Hepatic stellate cell (primary cell): ENCODE measurements at places on chromosomes 3 and 15.

GRCh38 chr15:77097248-77097721 lies 26.4 kb upstream of the TSPAN3 start:
- no peak for DNase-seq

GRCh38 chr3:4850928-4851265 lies 128.3 kb upstream of the BHLHE40 start:
- DNase-seq, result no peak

- DNase-seq, result no peak
These were observed 933.1 kb downstream of the EPHA3 start for GRCh38 chr3:90040554-90040953.

DNA sequence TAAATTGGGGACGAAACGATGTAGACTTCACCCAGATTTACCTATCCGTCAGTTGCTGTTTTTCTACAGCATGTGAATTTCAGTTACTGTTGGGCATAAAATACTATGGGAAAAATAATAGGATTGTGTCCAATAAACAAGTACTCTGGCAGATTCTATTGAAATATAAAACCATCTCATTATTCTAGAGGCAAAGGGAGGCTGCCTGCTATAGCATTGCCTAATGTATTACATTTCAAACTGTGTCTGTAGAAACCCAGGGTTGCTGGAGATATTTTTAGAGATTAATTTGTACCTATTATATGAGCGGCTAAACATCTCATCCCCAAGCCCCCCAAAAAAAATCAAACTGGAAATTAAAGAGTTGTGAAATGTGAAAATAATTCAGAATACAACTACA lies 159.6 kb upstream of the IL12A start:
- no peak for DNase-seq

DNA sequence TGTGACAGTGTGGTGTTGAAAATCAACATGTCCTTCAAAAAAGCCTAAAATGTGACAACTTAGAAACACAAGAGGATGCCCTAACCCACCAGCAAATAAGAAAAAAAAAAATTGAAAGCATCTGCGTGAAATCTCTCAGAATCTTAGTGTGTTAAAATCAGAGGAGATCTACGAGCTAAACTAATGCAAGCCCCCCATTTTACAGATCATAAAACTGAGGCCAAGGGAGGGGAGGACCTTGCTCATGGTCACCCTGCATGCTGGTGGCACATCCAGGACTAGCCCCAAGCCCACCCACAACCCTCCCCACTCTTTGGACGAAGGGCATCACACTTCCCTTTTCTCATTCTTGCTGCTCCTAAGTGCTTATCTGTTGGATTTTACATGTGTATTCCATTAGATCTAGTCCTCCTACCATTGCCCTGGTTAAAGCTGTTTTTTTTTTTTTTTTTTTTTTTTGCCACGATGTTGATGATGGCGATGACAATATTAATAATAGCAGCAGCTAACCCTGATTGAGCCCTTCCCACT lies 29.1 kb upstream of the NOX5 start:
- DNase-seq, result no peak

DNA sequence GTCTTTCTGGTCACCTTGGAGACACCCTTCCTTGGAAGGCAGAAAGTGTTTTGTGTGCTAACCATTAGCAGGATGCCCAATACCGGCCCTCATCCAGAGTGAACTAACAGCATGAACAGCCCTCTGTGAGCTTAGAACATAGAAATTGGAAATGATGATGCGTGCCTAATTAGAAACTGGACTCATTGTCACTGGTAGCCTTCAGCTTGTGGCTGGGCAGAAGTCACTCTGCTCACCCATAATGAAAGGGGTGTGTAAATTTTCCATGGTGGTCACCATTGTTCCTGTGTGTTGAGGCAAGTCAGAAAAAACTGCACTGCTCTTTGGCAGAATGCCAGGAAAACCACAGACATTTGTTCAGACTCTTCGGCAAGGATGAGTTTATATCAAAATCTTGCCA lies 74.7 kb upstream of the CNTN4 start:
- DNase-seq, result no peak

- DNase-seq, result no peak
These were observed 683.5 kb downstream of the NR2F2 start for GRCh38 chr15:97014001-97014400.

DNA sequence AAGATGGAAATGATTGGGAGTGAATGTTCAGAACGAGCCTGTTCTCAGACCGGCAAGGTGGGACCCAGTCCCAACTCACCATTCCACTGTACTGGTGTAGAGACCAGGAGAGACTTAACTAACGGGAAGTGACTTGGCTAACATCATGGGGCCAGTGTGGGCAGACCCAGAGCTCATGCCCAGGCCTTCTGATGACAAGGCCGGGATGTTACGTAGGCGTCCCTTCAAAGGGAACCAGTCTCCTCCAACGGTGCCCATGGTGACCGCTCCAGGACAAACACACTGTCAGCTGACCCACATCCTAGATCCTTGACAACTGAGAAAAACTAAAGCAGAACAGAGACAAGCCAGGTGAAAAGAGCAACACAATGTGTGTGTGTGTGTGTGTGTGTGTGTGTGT lies 128.4 kb upstream of the HACD2 start:
- DNase-seq, result no peak

DNA sequence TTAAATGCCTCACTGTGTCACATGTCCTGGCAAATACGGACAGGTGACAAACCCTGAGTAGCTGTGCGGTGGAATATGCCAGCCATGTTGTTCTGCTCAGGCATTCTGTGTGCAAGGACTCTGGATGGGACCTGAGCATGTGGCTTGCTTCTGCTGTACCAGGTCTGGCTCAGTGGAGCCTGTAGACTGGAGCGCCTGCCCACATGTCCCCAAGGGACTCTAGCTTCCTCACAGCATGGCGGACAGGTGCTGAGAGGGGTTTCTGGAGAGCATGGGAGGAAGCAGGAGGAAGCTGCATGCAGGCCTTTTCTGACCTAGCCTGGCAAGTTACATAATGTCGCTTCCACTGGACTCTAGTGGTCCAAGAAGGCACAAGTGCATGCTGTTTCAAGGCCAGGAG lies 96.3 kb downstream of the PLXNA1 start:
- no peak for DNase-seq

DNA sequence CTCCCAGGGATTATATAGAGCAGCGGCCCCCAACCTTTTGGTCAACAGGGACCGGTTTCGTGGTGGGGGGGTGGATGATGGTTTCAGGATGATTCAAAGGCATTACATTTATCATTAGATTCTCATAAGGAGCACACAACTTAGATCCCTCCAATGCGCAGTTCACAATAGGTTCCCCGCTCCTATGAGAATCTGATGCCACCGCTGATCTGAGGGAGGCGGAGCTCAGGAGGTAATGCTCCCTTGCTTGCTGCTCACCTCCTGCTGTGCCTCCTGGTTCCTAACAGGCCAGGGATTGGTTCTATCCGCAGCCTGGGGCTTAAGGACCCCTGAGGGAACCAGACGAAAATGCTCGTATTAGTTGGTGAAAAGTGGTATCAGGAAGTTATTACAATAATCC lies 1.3 kb upstream of the HACD2 start:
- peak; percentile 7 for DNase-seq

DNA sequence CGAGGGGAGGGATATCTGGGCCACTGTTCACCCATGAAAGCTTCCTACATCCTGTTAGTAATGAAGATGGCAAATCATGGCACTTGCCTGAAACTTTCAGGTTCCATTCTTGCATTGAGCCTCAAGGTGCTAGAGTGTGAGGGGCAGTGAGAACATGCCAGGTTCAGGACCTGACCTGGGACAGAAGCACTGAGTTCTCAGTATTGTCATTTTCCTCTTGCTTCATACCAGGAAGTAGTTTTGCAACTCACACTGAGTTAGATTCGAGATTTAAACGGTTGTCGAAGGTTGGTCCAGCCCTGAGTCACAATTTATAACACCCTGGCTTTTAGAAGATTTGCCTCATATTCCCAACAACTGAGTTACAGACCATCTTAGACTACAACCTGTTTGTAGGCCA lies 11.8 kb upstream of the MEIS2 start:
- no peak for DNase-seq

DNA sequence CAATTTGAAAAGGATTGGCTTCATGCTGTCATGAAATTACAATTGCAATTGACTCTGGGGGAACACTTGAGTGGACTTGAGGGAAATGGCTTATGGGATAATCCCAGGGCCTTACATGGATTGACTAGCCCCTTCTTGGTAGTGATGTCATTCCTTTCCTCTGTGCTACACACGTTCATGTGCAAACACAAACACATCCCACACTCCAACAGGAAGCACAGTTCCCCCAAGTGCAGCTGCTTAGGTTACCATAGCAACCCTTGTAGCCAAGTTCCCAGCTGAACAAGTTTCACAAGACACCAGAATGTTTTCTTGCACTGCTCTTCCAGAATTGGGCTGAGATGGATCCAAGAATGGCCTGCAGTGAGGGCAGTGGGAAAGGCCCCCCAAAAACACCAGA lies 217.0 kb downstream of the ZNF621 start:
- no peak for DNase-seq

DNA sequence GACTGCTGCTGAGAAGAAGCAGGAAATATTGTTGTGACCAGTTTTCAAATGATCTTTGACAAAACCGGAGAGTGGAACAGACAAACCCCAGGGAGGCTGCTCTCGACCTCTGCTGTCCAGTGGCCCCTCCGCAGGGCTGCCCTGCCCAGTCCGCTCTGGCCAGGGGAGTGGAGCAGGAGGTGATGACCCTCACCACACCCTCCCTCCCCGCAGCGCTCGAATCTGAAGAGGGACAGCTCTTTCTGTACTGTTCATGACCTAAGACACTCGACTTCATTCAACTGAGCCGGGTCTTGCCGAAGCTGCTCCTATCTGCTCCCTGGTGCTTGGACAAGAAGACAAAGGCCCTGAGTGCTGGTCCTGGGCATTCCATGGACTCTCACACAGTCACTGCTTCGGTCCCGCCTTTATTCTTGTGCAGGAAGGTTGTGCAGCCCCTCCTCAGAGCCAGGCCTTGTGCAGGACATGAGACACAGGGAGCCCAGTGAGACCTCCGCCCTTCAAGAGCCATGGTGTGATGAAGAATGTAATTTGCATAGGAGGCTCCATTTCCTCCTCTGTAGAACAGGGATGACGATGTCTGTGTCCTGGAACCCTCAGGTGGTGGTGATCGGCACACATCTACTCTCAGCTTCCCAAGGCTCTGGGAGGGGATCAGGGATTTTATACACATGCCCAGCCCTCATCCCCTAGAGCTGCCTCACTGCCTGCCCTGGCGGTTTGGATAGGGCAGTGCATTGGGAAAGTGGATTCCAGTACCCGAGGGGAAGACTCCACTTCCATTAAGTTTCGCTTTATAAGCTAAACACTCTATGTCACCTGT lies 97.1 kb upstream of the PRR20G start:
- no peak for DNase-seq

- DNase-seq, result no peak
These were observed 88.6 kb upstream of the RASGRF1 start for GRCh38 chr15:79179108-79179561.

- DNase-seq, result no peak
These were observed 341.7 kb downstream of the CLSTN2 start for GRCh38 chr3:140276703-140277102.

DNA sequence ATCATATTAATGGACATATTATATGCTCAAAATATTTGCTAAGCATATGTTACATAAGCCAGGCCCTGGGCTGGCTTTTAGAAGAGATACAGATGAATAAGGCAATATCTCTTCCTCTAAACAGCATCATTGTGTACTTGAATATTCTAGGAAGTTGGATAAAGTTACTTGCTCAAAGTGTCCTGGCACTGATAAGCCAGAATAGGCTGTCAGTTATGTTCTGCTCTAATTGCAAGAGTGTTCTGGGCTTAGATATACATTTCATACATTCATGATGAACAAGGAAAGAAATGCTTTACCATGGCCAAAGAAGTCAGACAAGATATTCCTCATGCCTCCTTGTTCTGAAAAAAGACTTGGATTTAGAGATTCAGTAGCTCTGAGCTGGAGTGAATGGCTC lies 40.7 kb downstream of the KBTBD12 start:
- DNase-seq, result no peak

DNA sequence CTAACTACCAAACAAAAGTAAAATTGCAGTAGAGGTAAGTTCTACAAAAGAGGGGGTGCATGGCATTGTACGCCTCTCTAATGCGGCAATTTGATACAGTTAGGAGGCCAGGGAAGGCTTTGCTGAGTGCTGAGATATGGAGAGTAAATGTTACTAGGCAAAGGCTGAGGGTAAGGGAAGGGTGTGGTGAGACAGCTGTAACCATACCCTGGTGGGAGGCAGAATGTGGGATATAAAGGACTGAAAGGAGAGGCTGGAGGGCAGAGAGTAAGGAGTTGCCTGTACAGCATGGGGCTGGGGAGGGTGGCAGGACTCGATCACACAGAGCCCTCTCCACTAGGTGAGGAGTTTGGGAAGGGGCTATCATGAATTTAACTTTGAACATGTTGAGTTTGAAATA lies 106.3 kb downstream of the PDCD6IP start:
- DNase-seq, result no peak

DNA sequence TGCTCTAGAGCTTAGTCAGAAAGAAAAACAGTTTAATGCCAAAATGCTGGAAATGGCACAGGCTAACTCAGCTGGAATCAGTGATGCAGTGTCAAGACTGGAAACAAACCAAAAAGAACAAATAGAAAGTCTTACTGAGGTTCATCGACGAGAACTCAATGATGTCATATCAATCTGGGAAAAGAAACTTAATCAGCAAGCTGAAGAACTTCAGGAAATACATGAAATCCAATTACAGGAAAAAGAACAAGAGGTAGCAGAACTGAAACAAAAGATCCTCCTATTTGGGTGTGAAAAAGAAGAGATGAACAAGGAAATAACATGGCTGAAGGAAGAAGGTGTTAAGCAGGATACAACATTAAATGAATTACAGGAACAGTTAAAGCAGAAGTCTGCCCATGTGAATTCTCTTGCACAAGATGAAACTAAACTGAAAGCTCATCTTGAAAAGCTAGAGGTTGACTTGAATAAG lies 150.5 kb upstream of the LRRFIP2 start:
- DNase-seq, result no peak

DNA sequence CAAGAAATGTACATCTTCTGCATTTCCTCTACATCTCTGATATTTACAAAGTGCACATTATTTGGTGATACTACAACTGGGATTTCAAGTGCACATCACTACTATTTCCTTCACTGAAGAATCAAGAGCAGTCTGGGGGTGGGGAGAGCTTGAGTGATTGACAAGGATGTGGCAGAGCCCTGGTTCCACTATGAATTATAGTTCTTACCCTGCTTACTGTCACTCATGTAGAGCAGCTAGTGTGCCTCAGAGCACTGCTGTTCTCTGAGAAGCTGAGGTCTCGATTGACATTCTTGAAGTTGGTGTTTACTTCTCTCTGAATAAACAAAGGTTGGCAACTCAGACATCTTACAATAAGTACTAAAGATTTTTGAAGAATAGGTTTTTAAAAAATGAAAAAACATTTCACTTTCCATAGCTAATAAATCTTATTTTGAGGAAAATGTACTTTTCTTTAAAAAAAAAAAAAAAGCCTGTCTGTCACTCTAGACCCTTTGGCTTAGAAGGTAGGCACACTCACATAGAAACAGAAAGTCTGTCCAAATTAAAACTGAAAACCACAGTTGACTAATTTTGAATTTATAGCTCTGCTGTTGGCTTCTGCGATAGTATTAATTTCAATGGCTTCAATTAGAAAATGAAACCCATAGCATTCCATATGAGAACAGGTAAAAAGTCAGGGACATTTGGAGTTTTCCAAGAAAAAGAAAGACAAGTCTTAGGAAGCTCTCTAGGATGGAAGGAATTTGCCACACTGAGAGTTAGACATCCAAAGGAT lies 5.6 kb downstream of the GREM1 start:
- no peak for DNase-seq
